ENCODE measurements at places on chromosomes 3 and 15.
A peak's percentile ranks its signal among the peaks of the same experiment; 100 is the strongest.

- peak; percentile 29 for DNase-seq
These were observed 617 bp upstream of the EOGT start for GRCh38 chr3:69014022-69014580.

DNA sequence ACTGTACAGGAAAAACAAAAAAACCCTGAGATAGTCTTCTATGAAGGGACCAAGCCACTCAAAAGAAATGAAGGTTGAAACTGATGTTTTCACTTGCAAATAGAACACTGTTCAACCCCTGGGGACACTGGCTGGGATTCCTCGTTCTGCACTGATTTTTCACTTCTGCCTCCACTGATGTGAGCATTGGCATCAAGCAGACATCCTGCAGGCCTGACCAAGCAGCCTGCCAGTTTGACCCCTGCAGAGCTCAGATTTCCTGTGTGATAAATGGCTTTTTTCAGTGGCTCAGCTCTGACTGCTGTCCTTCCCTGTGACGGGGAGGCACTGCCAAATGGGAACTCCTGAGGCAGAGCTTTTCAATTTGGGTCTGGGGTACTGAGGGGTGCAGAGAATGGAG, 50.0 kb downstream of the RASGRP1 start:
- no peak for DNase-seq

DNA sequence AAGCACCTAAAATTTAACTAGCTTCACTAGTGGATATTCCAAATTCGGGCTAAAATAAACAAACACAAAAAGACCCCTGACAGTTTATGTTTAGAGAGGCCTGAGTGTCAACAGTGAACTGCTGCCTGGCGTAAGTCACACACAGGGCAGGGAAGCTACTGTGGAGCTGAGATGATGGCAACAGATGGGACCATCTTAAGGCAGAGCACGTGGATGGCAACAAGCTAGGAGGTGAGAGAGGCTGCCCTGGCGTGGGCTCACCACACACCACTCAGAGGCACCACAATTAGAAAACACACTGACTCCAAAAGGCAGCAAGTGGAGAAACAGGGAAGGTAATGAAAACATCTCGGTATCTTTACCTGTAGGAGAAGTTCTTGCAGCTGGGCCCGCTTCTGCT, 93.3 kb downstream of the ATP1B3 start:
- no peak for DNase-seq

- no peak for DNase-seq
These were observed 66.1 kb downstream of the BOC start for GRCh38 chr3:113277414-113277813.

DNA sequence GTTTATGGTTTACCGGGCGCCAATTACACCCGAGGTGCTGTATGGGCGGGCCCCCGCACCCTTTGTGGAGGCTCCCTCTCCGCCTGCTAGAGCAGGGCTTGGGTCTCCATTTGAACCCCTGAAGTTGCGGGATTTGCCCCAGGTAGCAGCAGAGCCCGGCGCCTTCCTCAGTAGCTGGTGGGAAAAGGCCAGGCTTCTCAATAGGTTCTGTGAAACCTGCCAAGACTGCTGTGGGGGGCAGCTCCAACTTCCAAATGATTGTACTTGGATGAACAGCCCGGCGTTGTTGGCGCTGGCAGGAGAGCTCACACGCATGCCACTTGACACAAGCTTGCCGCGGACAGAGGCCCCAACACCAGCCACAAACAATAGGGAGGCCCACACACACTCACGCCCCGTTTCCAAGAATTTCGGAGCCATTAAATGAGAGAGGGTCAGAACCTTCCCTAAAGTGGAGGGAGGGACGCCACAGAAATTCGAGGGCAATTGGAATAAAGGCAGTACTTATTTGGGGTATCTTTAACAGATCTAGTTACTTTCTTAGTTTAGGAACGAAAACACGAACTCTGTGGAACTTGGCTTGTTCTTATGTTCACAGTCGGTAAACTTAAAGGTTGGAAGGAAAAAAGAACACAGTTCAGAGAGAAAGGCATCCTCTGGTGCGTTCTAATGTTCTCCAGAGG, 1.4 kb downstream of the EPHB3 start:
- no peak for DNase-seq

- DNase-seq: no peak
These were observed 2.8 kb upstream of the LACTB start for GRCh38 chr15:63118854-63119253.

- DNase-seq: no peak
These were observed 227.6 kb downstream of the CLSTN2 start for GRCh38 chr3:140162551-140162950.

GRCh38 chr3:120526011-120526870, 69.9 kb upstream of the NDUFB4 start:
- no peak for DNase-seq

DNA sequence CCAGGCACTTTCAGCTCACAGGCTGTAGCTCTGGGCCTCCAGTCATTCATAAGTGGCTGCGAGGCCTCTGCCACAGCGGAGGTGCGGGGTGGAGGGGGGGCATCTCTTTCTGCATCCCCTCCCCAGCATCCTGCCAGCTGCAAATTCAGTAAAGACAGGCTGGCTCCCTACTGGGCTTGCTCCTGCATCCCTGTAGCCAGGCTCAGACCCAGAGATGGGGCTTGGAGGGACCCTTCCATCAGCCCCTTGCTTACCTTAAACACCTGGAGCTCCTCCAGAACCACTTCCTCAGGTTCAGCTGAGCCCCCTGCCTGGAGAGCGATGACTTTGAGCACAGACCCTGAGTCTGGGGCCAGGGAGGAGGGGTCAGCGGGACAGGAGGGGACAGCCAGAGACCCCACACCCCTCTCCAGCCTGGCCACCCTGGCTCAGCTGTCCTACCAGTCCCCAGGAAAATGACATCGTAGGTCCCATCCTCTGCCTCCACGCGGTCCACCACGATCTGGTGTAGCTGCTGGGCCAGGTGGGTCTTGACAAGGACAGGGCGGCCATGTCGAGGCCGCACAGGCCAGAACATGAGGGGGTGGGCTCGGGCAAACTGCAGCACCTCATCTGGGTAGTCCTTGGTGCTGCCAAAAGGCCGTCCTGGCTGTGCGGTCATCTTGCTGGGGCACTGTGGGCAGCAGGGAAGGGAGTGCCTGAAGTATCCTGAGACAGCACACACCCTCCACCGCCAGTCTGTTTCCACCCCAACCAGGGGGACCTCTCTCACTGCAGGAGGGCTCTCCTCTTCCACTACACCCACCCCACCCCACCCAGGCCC, 5.3 kb downstream of the SEMA3G start:
- no peak for DNase-seq
